ENCODE measurements at places on chromosomes 3 and 15. TPM values are rescaled to one million over a fixed set of nuclear protein-coding genes. Genes with fewer than 3 reads are reported as not detected.

CNOT10 gene
- 29.2 TPM for total RNA-seq

IL17RE gene
- total RNA-seq, result 0.23 TPM

SH2D7 gene
- total RNA-seq, result not detected

TMEM207 gene
- not detected for total RNA-seq

IL16 gene
- under 0.01 TPM for total RNA-seq

GOLGA6D gene
- total RNA-seq, result not detected

SNTN gene
- not detected for total RNA-seq

Data from smooth muscle cell of the umbilical artery (primary cell).